ENCODE measurements at places on chromosomes 4 and X.

GRCh38 chrX:129600981-129601424 is 53.8 kb downstream of the APLN start:
- no peak for DNase-seq

DNA sequence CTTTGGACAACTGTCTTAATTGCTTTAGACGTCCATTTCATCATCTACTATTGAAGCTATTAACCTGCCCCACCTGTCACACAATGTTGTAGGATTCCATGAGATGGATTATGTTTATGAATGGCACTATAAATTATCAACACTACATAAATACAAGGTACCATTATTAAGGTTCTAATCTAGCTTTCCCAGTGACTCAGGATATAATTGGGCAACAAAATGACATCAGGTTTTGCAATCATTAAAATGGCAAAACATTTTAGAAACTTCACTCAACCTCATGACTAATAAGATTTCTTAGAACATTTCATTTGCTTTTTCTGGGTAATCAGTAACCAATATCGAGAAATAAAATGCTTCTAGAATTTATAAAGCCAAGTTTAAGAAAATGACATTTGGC is 9.2 kb downstream of the HOPX start:
- DNase-seq: no peak

DNA sequence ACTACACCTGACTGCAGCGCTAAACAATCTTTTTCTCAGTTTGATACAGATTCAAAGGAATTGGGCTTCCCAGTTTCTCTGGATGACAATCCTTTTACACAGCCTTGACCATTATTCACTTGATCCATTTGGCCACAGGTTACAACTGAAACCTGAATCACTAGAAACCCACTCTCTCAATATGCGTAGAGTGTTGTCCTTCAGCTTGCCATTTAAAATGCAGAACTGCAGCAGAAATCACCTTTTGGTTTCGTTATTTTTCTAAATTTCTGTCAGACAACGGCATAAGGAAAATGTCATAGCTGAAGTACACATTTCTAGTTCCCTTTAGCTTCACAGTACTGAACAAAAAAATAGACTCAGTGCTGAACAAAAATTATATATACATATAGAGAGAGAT is 255.8 kb upstream of the TENM3 start:
- no peak for DNase-seq

- DNase-seq: no peak
These were observed 44.0 kb downstream of the RELL1 start for GRCh38 chr4:37641886-37642849.

DNA sequence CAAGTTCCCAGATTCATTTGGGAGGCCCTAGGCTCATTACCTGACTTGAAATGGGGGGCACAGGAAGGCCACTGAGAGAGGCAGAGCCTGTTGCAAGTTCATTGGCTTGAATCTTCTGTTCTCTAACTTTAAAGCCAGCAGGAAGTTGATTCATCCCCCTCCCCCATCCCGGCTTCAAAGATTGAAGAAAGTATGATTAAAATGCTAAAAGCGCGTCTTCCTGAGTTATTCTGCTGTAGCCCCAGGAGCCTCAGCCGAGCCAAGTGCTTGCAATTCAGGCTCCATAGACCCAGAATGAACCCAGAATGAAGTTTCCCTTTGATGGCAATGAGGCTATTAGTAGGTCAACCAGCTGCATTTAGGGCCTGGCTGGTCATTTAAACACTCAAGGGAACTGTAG is 14.7 kb downstream of the CHST7 start:
- DNase-seq: peak; percentile 49

DNA sequence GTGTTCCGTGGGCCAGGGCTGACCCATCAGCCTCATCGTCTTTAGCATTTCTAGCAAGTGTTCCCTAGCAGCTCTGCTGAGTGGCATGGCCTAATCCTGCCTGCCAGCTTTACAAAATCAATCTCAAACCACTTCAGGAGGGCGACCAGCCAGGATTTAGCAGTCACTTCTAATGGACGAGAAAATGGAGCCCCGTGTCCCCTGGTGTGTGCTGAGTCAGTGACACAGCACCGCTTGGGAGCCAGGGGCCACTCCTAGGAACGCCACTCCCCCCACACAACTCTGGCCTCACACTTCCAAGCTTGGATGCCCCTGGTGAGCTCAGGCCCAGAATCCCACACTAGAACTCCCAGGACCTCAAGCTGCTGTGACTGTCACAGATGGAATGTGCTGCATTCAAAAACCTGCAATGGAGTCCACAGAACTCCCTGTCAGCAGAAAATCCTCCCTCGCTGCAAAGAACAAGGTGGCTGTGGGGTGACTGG is 311.2 kb upstream of the GATB start:
- DNase-seq: peak; percentile 55

DNA sequence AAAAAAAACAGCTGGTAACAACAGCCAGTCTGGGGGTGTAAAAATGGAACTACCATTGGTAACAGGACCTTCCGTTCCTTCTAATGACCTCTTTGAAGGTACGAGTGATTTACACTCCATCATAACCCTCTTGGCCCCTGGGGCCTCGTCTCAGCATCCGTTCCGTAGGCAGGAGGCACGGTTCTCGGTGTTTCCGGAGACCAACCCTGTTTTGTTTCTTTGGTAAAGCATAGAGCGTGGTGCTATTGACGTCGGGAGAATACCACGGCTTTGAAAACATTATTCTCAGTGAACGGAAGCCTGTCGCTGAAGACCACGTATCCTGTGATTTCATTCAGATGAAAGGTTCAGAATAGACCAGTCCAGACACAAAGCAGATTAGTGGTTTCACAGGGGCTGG is 198.9 kb downstream of the ASMT start:
- no peak for DNase-seq

DNA sequence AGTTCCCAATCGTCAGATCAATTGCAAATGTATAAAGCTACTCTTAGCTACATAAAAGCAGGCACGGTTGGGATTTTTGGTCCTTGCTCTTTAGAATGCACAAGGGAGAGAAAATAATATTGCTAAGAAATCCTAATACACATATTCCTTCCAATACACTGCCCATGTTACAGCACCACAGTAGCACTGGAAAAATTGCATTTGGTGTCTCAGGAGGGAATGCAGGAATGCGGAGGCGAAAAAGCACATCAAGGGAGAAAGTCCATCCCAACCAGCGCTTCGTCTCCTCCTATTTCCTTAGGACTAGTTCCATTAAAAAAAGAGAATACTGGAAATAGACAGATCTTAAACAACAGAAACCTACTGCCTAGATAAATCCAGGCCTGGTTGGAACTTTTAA is 23.9 kb downstream of the ADGRA3 start:
- no peak for DNase-seq

GRCh38 chr4:33262824-33263223 is 2542.7 kb downstream of the PCDH7 start:
- peak; percentile 42 for DNase-seq

GRCh38 chr4:13538427-13538973 is 5.8 kb downstream of the NKX3-2 start:
- no peak for DNase-seq

DNA sequence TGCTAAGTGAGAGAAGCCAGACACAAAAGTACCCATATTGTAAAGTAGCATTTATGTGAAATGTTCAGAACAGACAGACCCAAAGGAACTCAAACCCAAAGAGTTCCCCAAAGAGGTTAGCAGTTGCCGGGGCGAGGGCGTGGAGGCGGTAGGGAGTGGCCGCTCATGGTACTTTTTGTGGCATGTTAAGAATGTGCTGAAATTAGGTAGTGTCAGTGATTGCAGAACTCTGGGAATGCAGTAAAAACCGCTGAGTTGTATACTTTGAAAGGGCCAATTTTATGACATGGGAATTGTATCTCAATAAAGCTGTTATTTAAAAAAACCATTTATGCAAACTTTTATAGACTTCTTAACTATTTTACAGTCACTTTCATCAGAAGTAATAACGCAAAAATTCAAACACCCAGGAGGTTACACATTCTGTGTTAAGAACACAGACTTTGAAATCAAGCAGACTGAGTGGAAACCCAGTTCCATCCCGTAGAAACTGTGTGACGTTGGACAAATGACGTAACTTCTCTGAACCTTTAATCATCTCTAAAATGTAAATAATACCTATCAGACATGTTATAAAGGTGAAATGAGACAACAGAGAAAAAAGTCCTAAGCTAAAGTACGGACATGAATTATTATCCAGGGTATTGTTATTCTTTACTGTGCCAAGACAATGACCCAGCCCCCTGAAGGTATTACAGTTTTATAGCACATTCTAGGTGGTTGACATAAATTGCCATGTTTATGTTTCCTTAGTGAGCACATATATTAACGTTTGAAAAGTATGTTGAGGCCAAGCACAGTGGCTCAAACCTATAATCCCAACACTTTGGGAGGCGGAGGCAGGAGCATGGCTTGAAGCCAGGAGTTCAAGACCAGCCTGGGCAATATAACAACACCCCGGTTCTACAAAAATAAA is 19.7 kb downstream of the ZFP42 start:
- no peak for DNase-seq

- peak; percentile 80 for DNase-seq
These were observed 24.4 kb downstream of the SYAP1 start for GRCh38 chrX:16743604-16744325.

- DNase-seq: no peak
These were observed 217.1 kb upstream of the STS start for GRCh38 chrX:6930307-6930849.

DNA sequence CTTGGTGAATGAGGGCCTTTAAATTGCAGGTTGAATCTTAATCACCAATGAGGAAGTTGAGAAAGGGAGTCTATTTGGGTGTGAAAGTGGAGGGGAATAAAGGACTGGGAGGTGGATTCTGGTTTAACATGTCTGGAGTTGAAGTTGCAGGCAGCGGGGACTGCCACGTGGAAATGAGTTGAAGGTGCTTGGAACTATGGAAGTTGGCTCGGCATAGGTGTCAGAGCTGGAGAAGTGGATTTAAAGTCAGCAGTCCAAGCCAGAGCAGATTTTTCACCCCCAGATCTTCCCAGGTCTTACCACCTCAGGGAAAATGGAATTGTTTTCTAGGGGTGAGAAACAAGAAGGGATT is 44.9 kb downstream of the TIGD4 start:
- no peak for DNase-seq

DNA sequence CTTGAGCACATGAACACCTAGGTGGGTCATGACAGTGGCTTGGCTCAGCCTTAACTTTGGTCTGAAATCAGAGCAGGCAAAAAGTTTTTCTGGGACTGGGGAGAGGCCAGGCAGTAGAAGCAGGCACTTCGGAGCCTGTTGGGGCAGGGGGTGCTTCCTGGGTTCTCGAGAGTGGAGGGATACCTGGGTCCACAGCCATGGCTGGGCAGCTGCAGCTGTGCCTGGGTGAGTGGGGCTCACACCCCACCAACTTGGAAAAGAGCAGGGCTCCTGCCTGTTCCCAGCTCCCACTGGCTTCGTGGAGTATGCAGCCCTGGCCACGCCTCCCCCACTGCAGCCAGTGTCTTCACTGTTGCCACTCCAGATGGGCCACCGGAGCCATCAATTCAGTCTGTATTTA is 56.4 kb upstream of the NUDT6 start:
- DNase-seq: no peak

DNA sequence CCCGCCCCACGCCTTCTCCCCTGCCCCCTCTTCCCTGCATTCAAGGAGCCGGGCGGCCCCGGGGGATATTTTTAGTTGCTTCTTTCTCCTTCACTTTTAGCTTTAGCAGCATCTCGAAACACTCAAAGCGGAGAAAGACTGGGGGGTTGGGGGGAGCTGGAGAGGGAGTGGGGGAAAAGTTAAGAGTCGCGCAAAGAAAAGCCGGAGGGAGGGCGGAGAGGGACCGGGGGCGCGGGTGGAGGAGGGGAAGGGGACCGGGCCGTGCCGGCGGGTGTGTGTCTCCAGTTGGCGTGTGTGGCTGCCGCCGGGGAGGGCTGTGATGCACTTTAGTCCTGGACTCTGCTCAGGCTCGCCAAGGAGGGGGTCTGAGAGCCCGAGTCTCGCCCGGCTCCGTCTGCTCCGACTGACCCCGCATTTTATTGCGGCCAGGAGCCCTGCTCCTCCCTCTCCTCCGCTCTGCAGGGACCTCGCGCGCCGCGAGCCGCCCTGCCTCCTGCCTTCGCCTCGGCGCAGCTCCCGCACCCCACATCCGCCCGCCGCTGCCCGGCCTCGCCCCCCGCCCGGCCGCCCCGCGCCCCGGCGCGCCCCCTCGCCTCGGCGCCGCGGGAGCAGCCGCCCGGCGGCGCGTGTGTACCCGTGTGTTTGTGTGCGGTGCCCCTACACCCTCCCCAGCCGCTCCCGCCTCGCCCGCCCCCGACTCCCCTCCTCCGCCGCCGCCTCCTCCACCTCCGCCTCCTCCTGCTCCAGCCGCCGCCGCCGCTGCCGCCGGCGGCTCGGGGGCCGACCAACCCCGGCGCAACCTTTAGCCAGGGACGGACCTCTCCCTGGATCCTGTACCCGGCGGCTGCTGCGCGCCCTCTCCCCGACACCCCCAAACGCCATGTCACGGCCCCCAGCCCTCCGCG is 1.4 kb downstream of the ZNF827 start:
- DNase-seq: peak; percentile 62
